Stimulated activated CD8-positive, alpha-beta memory T cell treated with anti-CD3 and anti-CD28 coated beads, Interleukin-7, amount 100 ng/mL, for 1 hour (primary cell): ENCODE measurements at places on chromosomes 4 and X.
A peak's percentile ranks its signal among the peaks of the same experiment; 100 is the strongest.

- no peak for DNase-seq
Observed at GRCh38 chr4:56806666-56807065, 14.8 kb downstream of the SPINK2 start.

GRCh38 chrX:55490121-55490520 is 473 bp upstream of the USP51 start:
- DNase-seq, result no peak

DNA sequence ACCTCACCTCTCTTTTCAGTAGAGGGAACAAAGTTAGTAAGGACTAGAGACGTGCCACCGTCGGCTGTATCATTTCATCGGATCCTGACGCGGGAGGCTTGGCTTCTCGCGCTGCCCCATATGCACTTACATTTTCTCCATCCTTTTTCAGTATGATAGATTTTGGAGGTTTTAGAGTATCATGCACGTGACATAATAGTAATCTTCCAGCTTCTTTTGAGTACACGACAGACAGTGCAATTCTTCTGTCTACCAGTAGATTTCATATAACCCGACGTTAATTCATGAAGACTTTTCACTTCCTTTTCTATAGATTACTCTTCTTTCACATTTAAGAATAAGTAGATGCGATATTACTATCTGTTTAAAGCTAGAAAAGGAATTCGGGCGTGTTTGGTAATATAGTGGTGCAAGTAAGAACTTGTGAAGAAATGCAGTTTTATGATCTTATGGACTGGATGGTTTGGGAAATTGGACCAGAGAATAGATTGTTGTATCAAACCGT is 1.0 kb downstream of the CDS1 start:
- no peak for DNase-seq

- no peak for DNase-seq
Observed at GRCh38 chrX:66022632-66023384, 17.1 kb downstream of the VSIG4 start.

GRCh38 chr4:149441338-149441737 is 374.3 kb downstream of the IQCM start:
- no peak for DNase-seq

- no peak for DNase-seq
Observed at GRCh38 chr4:123505095-123506010, 108.8 kb downstream of the SPRY1 start.

GRCh38 chrX:1212532-1212931 is at the start of gene CRLF2:
Gene CRLF2, minus strand, starts transcription at chrX:1212649. Its CDS starts 15 bp downstream, at chrX:1212634.
- no peak for DNase-seq

DNA sequence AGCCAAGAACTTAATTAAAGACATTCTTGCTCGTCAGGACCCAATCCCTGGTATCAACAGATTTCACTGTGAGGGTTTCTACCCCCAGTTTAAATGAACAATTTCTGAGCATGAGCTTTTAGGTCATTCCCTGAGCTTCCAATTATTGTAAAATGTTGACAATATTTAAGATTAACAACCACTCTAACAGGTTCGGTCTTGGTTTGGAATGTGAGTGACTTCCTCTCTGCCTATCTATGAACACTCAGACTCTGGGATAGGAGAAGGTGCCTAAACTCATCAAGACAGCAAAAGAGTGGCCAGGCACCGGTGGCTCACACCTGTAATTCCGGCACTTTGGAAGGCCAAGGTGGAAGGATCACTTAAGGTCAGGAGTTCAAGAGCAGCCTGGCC is 82.9 kb upstream of the TMEM150C start:
- DNase-seq, result no peak

GRCh38 chrX:70478526-70479245 is 34.1 kb downstream of the DLG3 start:
- DNase-seq, result no peak

- no peak for DNase-seq
Observed at GRCh38 chrX:48001260-48001659, 2.5 kb downstream of the ZNF182 start.

- no peak for DNase-seq
Observed at GRCh38 chrX:74585766-74586165, 28.7 kb downstream of the RLIM start.

DNA sequence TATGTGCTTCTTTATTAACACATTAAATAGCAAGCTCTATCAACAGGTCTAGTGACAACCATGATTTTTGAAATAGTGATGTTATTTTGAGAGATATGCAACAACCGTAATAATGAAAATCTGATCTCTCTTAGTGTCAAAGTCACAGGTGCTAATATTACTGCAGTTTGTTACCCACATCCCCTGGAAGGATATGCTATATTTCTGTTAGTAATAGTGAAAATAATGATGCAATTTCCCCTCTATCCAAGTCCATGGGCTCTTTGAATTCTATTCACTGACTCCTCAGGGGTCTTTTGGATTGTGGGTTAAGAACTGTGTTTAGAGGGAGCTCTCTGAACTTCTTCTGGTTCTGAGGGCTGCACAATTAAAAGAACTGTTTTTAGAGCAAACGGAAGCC is 3.0 kb upstream of the HSD17B10 start:
- no peak for DNase-seq

DNA sequence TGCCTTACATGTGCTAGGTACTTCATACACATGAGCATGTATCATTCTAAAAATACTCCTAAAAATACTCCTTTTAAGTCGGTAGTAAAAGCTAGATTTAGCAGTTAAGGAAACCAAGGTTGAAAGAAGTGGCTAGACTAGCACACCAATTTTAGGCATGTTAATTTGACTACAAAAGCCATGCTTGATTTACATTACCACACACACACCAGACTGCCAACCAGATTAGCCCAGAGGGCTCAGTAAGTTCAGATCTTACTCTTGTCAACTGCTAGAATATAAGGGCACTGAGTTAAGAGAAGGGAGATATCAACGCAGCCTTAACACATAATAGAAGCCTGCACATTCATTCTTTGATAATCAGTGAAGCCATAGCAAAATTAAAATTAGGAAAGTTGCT is 117.9 kb downstream of the MID1IP1 start:
- DNase-seq, result no peak

DNA sequence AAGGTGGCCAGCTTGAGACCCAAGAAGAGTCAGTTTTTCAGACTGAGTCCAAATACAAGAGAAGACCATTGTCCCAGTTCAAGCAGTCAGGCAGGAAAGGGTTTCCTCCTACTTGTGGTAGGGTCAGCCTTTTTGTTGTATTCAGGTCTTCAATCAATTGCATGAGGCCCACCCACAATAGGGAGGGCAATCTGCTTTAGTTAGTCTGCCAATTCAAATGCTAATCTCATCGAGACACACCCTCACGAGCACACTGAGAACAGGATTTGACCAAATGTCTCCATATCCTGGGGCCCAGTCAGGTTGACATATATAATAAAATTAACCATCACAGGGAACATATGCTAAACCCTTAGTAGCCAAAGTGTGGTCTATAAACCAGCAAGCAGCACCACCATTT is 75.3 kb upstream of the FRMPD3 start:
- no peak for DNase-seq

- DNase-seq, result no peak
Observed at GRCh38 chr4:25810461-25811373, 52.1 kb downstream of the SEL1L3 start.

- DNase-seq, result no peak
Observed at GRCh38 chrX:48956728-48957414, 536 bp downstream of the OTUD5 start.

- DNase-seq, result no peak
Observed at GRCh38 chr4:26032630-26033317, 118.8 kb downstream of the SMIM20 start.

GRCh38 chrX:96861661-96862060 is 22.0 kb upstream of the RPA4 start:
- no peak for DNase-seq

DNA sequence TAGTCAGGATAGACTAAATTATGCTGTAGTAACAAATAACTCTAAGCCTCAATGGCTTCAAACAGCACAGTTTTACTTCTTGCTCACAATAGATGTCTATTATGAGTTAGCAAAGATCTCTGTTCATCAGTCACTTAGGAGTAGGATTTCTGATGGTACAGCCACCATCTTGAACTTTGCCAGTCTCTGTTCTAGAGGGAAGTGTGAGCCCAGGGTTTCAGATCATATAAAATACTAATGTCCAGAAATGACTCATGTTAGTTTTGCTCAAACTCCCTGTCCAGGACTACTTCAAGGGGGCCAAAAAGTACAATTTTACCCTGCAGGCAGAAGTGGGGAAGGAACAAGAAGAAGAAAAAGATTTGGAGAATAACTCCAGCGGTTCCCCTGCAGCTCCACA is 77.1 kb upstream of the LSM6 start:
- DNase-seq, result no peak

GRCh38 chr4:95362906-95363558 is 185.7 kb downstream of the UNC5C start:
- no peak for DNase-seq

DNA sequence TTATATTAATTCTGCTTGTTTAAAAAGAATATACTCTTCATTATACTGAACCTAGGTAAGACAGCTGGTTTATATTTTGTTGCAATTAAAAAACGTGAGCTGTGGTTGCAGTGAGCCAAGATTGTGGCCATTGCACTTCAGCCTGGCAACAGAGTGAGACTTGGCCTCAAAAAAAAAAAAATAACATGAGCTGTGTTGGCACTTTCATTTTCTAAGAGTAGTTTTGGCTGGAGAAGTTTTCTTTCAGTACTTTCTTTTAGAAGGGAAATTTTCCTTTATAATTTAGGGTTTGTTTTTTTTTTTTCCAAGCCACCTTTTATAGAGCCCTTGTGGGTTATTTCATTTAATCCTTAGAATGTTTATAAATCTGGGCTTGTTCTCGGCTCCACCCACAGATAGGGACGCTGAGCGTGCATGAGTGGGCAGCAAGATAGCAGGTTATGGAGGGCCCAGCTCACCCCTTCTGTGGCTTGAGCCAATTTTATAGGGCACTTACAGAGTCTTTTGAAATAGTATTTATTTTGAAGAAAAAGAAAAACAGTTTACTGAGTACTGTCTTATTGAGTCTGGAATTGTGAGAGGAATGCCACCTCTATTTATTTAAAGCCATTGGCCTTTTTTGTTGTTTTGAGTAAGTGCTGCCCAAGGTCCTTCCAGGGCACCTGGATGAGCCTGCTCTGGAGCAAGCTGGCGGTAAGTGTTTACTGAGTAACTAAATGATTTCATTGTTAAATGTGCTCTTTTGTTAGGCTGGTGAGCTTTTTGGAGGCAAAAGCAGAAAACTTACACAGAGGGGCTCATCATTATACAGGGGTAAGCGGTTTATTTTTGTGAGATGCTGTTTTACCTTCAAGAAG is 60.9 kb downstream of the HTT start:
- no peak for DNase-seq

DNA sequence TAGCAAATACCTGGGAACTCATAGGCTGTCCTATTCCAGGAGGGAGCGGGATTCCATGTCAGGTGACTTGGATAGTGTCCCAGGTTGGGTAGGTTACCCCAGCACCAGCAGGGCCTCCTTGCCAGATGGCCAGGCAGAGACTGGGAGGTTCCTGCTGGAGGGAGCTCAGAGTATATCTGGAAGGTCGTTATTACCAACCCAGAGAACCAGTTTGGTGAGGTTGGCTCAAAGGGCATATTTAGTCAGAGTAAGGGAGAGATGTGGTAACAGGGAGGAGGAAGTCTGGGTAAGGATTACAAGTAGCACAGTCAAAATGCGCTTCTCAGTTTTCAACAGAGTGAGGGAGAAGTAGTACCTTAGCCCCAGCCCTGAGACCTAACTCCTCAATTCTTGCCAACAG is 53.3 kb upstream of the LNX1 start:
- DNase-seq, result no peak

GRCh38 chr4:1241466-1241935 is 7.4 kb downstream of the CTBP1 start:
- DNase-seq, result no peak

- DNase-seq, result no peak
Observed at GRCh38 chr4:4386736-4387392, at the start of gene NSG1. Gene NSG1, plus strand, starts transcription at chr4:4387102. Its CDS starts 528 bp downstream, at chr4:4387630.

DNA sequence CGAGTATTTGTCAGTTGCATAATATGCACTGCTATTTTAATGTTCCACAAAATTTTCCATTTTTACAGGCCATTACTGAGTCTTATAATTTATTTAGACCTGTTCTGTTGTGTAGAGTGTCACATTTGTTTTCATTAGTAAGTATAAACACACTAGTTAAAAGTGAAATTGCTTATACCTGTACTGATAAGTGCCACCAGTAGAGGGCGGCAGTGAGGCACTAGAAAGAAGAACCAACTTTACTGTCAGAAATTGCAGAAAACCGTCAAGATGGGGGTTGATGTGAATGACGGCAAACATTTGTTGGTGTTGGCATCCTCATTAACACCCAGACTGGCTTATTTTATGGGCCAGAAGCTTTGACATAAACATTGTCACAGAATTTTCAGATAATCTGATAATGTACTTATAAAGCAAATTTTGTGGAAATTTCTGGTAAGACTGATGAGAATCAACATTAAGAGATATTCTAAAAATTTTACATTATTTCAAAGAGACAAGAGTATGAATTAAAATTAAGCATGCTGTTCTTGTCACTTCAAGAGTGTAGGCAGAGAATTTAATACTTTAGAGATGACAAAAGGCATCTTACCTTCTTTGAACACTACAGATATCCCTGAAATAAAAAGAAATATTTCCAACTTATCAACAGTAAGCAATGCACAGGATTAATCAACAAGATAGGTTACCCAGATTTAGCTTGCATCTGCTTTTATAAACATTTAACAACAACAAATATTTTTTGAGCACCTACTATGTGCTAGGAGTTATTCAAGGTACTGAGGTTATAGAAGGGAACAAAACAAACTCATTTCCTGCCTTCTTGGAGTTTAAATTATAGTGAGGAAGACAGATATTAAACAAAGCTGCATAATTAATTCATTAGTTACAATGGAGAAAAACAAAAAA is 24.9 kb downstream of the ALPK1 start:
- DNase-seq, result peak; percentile 67

DNA sequence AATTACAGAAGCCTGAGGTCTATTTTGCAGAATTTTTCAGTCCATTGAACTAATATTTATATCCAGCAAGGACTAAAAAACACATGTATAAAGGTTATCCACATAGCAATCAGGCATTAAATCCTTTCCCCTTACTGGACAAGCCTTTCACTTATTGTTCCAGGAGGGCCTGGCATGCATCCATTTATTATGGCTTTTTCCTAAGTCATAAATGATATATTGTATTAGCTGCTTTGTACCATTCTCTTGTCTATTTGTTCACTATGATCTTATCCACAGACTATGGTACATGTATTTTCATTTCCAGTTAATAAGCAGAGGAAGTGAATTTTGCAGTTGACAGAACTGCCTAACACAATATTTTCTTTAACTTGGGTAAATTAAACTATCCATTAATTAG is 105.4 kb upstream of the ANK2 start:
- no peak for DNase-seq

GRCh38 chr4:148015058-148015457 is 283.2 kb downstream of the ARHGAP10 start:
- DNase-seq, result no peak

DNA sequence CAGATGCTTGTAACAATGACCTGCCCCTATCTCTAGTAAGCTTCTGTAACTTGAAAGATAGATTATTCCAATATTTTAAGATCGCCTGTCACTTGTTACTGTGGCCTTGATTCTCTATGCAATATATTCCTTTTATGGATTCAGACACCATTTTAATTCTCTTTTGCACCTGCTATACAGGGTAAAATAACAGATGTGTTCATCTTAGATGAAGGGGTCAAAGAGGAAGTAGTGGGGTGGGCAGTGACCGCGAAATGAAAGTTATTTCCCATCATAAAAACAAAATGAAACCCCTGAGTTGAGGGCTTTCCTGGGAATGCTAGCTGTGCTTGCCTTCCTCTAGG is 175.9 kb downstream of the TSPAN5 start:
- no peak for DNase-seq
